Activated CD4-positive, alpha-beta T cell treated with anti-CD3 and anti-CD28 coated beads, Interleukin-2, amount 50 U/mL, for 48 hours (primary cell): ENCODE measurements at places on chromosomes 7 and 10.

DNA sequence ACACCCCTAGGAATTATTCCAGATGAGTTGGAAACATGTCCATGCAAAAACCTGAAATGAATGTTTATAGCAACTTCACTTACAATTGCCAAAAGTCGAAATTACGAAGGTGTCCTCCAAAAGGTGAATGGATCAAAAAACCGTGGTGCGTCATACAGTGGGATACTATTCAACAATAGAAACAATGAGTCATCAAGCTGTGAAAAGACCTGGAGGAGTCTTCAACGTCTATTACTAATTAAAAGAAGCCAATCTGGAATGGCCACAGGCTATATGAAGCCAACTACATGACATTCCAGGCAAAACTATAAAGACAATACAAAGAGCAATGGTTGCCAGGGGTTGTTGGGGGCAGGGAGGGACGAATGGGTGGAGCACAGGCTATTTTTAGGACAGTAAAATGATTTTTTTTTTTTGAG lies 12.6 kb upstream of the PPP2R2D start:
- DNase-seq, result no peak

DNA sequence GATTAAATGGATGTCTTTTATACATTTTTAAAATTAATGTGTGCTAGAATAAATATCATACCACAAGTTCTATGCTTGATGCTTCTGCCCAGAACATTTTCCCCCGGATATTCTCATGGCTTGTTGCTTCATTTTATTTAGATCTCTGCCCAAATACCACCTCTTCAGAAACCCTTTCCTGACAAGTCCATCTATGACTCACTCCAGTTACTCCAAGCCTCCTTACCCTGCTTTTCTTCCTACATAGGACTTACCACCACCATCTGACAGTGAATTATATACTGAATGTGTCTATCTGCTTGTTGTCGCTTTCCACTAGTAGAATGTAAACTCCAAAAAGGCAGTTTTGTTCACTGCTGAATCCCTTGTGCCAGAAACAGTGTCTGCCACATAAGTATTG lies 19.1 kb upstream of the ERVW-1 start:
- no peak for DNase-seq

DNA sequence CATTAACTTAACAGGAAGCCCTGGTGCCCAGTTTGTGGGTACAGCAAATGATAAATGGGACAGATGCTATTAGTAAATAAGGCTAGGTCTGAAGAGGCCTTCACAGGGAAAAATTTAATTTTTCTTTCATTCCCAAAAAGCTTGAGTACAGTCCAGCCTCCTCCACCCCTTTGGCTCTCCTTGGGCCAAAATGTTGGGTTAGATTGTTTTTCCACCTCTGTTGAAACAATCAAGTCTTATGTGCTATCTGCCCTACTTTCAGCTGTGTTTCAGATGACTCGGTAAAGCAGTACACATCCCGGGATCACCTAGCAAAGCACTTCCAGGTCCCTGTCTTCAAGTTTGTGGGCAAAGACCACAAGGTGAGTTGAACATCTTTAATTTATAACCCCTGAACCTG lies 24.3 kb downstream of the PLA2G12B start:
- no peak for DNase-seq

GRCh38 chr7:75806560-75807307 lies 6.9 kb downstream of the CCL24 start:
- no peak for DNase-seq

DNA sequence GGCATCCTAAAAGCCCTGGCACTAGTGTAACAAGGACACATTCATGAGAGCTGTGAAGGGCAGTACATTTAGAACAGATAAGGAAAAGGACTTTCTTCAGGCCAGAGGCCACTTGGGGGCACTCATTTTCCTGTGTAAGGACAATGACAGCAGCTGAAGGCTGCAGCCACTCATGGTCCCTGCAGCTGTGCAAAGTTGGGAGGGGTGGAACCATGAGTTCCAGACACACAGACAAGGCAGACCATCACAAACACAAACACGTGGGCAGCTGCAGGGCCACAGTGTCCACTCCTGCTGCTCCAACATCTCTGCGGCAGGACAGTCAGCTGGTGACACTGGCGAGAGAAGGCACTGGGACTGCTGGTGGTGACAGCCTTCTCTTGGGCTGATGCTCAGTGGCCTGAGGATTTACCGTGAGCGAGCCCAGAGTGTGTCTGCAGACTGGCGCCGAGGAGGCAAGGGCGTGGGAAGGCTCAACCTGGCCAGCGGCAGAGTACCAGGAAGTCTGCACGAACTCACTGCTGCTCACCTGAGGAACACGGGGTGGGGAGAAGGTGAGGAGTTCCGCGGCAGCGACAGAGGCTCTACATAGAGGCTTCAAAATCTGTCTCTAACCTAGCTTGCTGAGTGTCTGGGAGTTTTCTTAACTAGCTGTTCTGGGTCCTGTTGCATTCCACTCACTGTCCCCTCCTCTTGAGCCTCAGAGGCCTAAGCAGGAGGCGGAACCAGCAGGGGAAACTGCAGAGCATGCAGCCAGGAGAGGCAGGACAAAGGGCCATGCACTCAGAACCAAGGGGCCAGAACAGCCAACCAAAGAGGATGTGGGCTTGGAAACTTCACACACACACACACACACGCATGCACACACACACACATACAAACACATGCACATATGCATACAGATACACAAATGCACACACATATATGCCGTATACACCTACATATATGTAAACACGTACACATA lies 76.5 kb upstream of the DDC start:
- DNase-seq, result no peak

DNA sequence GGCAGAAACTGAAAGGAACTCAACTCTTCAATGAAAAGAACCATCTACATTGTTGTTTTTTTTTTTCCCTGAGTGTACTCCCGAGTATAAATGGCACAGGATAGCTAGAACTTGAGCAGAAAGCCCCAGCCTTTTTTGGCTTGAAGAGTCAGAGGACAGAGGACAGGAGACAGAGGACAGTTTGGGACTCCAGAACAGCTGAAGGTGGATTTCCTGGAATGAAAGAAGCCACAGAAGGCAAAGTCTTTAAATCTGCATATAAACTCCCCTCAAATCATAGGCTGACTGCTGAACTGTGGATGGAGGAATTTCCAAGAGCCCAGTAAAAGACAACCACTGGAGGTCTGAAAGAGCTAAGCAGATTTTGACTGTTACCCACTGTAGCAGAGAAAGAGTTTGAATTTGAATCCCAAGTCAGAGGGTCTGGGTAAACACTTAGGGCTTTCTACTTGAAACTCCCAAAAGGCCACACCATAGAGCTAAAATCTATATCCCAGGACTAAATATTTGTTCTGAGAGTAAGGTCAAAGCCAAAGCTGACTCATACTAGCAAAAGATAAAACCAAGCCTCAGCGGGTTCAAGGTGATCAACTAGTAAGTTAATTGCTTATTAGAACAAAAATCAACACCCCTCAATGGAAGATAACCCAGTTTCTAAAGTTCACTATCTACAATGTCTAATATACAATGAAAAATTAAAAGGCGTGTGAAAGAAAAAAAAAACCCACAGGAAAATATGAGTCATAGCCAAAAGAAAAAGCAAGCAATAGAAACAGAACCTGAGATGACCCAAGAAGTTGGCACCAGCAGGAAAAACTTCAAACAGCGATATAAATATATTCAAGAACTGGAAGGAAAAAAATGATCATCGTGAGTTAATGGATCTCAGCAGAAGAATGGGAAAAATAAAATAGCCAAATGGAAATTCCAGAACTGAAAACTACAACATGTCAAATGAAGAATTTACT lies 1.8 kb upstream of the OPN1SW start:
- no peak for DNase-seq

DNA sequence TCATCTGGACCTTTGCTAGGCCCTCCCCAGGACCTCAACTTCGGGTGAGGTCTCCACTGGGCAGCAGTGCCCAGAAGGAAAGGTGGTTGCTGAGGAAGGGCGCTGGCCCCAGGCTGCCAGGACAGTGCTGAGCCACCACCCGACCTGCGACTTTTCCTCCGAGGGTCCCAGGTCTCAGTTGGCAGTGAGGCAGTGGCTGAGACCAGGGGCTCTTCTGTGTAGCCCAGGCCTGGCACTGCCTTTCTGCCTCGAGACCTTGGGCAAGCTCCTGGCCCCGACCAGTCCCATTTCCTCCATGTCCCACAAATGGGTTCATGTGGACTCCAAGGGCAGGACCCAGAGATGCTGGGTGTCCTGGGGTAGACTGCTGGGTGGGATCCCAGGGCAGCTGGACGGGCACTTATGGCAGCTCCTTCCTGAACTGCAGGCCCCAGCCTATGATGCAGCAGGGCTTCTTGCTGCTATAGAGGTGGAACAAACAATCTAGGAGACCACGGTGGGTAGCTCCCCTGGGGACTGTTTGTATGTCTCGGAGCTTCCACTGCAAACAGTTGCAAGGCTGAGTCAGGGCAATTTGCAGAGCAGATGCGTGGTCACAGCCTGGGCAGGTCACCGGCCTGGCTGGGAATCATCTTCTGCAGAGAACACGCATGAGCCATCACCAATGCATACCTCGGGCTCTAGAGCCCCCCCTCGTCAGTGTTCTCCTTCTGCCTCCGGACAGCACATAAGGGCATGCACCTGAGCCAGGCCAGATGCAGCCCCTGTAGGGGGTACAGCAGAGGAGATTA lies 17.9 kb upstream of the LRRC18 start:
- no peak for DNase-seq

DNA sequence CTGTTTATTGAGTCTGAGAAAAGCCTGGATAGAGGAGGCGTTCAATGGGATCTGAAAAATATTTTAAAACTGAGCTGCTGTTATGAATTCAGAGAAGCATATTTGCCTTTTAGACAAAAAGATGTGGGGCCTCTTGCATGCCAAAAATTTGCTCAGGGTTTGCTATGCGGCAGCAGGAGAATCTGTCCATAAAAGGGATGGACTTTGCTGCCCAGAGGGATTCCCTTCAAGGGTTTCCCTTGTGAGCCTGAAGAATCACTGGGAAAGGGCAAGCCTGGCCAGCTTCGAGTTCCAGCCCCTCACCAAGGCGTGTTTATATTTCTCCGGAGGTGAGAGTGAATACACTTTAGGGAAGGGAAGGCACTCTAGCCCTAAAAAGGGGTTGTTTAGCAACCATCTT lies 55.5 kb upstream of the CALD1 start:
- DNase-seq, result no peak

GRCh38 chr10:15448598-15448997 lies 77.5 kb upstream of the FAM171A1 start:
- DNase-seq, result no peak

DNA sequence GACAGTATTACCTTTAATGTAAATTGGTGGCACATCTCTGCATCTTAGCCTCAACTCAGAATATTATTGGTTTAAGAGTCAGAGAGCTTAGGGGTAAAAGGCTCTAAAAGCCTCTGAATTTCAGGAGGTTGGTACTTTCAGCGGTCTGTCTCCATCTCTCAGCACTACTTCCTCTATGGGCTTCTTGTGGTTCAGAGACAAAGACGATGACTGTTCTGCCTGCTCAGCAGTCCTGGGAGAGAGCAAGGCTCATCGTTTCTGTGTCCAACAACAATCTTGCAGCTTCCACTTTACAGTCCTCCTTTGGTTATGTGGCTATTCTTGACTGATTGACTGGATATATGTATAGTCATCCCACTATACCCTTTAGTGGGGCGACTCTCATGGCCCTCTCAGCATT lies 394.7 kb downstream of the AUTS2 start:
- no peak for DNase-seq
